Ammon's horn (tissue), 1 donor: ENCODE measurements at places on chromosomes 1 and 21.

- DNase-seq: no peak
Measured at GRCh38 chr1:38183747-38184146, 137.2 kb upstream of the POU3F1 start.

DNA sequence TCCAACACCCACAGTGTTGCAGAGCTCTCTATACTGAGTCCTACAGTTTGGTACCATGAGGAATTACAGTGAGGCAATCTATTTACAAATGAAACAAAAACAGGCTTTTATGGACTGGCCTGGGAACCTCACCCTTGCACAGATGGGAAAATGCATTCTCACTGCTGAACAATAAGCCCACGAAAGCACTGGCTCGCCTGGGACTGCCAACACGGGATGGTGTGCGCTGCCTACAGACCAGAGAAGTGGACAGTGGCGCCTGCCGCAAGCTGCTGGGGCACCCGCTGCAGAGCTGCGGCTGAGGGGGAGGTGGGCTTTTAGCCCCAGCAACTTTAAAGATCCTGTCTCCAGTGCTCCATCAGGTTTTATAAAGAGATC, 28.5 kb upstream of the ABCG1 start:
- DNase-seq: peak; percentile 83

GRCh38 chr1:152034654-152035538, 1.9 kb downstream of the S100A11 start:
- no peak for DNase-seq

DNA sequence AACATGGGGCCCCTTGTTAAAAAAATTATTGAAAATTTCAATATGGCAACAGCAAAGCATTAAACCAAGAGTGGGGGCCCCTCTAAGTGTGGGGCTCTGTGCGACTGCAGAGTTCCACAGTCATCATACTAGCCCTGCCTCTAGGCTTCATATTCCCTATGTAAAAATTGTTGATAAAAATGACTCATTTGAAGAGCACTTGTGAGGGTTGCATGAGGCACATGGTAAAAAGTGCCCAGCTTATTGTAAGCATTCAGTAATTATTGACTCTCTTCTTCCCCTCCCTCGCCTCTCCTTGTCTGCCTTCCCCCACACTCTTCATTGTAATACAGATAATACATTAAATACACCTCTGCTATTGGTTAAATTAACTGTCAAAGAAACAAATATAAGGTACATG, 86.7 kb upstream of the PTBP2 start:
- DNase-seq: no peak

DNA sequence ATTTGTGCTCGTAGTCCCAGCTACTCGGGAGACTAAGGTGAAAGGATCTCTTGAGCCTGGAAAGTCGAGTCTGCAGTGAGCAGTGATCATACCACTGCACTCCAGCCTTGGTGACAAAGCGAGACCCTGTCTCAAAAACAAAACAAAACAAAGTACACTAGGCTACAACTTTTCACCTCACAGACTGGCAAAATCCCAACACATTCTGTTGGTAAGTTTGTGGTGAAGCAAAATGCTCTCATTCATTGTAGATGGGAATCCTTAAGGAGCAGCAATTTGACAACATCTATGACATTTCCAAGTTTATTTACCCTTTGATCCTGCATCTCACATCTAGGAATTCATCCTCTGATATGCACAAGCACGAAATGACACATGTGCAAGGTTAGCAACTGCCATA, 20.2 kb upstream of the SLC1A7 start:
- no peak for DNase-seq

DNA sequence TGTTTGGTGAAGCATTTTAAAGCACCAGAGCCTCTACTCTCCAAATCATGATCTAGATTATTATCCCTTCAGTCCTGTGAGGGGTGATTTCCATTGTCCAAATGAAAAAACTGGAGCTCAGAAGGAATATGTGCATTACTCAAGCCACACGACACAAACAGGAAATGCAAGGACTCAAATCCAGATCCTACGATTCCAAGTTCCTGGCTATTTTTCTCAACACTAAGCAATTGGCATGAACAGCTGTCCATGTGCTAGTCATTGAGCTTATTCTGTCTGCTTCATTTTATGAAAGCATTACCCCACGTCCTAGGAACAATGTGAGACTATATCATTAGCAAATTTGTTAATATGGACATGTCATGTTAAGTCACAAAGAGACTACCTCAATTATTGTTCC, 273.1 kb upstream of the LYPLAL1 start:
- no peak for DNase-seq

- DNase-seq: no peak
Measured at GRCh38 chr21:46554431-46555224, 50.3 kb downstream of the S100B start.

DNA sequence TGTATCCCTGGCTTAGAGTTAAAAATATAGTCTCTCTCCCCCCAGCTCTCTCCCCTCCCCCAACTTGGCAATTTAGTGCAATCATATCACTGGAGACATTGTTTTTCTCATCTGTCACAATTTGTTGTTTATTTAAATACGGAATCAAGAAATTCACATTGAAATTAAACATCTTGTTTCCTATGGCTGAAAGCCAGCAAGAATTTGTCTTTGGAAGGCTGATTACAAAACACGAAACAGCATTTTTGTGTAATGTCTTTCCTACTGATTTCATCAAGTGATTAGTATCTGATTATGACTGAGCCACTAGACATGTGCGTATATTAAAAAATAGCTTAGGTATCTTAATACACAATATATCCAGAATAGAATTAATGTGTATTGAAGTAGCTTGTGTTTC, 119.7 kb downstream of the LYPLAL1 start:
- DNase-seq: no peak

- no peak for DNase-seq
Measured at GRCh38 chr1:183032122-183032921, 9.1 kb downstream of the LAMC1 start.

- no peak for DNase-seq
Measured at GRCh38 chr1:226494092-226494609, 54.4 kb upstream of the STUM start.

DNA sequence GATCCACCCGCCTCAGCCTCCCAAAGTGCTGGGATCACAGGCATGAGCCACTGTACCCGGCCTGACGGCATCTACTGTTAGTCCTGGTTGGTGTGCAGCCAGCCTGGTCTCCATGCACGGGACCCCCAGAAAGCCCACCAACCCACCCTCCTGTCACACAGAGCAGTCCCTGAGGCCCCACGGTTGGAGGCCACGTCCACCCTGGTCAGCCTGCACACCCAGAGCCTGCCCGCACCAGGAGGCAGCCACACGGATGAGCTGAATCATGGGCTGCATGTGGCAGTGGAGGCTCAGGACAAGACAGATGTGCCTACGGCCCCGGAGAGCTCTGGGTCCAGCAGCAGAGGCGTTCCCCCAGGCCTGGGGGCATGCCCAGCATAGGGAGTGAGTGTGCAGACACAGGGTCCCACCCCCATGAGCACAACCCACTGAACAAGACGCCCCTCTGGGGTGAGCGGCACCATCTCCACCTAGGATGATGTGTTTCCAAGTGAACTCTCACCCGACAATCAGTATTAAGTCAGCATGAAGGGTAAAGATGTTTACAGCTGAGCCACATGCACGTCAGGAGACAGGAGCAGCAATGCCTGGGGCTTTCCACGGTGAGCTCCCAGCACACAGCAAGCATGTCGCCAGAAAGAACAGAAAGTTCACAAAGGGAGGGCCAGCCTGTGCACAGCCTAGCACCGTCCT, 102.1 kb downstream of the WDR4 start:
- no peak for DNase-seq

DNA sequence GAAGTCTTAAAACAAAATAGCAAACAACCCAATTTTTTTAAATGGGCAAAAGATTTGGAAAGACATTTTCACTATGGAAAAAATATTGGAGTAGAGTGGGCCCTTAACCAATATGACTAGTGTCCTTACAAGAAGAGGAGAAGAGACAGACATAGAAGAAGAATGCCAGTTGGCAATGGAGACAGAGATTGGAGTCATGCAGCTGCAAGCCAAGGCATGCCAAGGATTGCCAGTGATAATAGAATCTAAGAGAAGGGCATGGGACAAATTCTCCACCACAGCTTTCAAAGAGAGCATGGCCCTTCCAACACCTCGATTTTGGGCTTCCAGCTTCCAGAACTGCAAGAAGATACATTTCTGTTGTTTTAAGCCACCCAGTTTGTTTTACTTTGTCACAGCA, 92.7 kb downstream of the RGS2 start:
- no peak for DNase-seq

DNA sequence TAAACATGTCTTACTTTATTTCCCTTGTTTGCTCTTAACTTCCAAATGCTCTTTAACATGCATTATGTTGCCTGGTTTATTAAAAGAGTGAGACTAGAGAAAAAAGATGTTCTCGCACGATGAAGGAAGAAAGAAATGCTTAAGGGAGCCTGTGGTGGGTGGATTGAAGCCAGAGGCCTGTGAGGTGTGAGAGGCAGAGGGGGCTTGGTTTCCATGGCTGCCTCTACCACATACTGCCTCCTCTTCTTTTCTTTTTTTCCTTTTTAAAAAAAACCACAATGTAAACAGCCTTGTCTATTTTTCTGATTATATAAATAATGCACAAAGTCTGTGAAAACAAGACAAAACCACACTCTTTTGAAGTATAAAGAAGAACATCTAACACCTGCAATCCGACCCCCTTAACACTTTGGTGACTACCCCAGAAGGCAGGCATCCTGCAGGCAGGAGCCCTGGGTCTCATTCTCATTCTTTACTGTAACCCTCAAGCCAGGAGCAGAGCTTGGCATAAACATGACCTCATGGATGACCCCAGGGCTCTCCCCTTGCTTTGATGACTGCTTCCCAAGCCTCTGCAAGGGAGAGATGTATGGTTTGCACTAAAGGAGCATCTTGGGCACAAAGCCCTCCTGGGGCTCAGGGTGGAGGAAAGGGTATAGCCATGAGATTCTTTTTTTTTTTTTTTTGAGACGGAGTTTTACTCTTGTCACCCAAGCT, 10.1 kb upstream of the PARP1 start:
- DNase-seq: no peak

GRCh38 chr1:162840250-162840839, 20.6 kb downstream of the CCDC190 start:
- no peak for DNase-seq

GRCh38 chr1:164188497-164188896, 370.5 kb upstream of the PBX1 start:
- no peak for DNase-seq

DNA sequence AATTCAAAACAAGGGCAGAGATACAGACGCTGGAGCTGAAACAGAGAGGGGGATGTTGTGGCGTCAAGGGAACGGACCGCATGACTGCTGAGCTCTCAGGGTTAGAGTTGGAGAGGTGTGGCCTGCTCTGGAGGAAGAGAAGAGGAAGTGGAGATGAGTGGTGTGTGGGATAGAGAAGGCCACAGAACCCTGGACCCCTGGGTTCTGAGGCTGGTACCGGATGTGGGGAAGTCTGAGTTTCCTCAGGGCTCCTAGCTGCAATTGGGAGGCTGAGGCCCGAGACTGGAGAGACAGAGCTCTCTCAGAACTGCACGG, 1.8 kb downstream of the BCAN start:
- no peak for DNase-seq

DNA sequence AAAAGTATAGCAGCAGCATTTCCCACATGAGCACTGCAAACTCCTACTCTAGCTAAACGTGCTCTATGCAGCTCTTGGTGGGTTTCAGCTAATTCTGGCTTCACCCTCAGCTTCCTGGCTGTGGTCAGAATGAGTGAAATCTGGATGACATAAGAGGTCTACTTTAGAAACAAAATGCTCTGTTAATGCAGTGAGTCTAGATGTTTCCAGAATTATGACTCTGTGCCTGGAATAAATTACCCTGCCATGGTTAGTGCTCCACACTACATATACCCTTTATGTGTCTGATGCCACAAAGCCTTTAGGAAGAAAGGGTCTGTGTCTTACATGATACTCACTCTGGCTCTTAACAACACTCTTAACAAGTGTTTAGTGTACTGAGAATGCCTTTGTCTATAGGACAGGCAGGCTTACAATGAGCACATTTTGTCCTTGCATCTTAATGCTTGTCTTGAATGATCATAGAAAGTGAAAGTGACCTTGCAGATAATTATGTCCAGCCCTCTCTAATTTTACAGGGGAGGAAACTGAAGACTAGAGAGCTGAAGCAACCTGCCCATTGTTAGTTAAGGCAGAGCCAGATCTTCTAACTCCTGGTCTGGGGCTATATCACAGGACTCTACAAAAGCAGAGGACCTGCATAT, 9.2 kb downstream of the S100A10 start:
- no peak for DNase-seq

GRCh38 chr1:37620707-37621106, 14.0 kb downstream of the RSPO1 start:
- DNase-seq: no peak

- DNase-seq: no peak
Measured at GRCh38 chr1:213744780-213745179, 243.0 kb upstream of the PROX1 start.

GRCh38 chr1:161364332-161364731, 3.3 kb downstream of the CFAP126 start:
- no peak for DNase-seq

DNA sequence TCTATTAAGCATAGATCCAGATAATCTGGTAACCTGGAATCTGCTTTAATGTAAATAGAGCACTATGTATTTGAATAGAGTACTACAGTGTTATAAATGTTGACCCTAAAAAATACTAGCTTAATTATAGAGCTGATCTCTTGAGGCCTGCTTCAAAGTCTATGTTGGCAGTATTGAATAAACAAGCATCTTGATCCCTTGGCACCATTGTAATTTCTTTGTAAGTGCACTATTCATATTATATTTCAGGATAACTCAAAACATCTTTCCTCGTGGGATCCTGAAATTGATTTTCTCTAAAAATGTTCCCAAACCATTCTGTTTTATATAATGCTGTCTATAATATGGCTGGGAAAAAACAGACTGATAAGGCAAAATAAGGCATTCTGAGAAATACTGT, 10.8 kb downstream of the CTTNBP2NL start:
- no peak for DNase-seq

- DNase-seq: no peak
Measured at GRCh38 chr1:228801068-228801467, 65.8 kb downstream of the RHOU start.
